ENCODE measurements at places on chromosomes 6 and 20.

DNA sequence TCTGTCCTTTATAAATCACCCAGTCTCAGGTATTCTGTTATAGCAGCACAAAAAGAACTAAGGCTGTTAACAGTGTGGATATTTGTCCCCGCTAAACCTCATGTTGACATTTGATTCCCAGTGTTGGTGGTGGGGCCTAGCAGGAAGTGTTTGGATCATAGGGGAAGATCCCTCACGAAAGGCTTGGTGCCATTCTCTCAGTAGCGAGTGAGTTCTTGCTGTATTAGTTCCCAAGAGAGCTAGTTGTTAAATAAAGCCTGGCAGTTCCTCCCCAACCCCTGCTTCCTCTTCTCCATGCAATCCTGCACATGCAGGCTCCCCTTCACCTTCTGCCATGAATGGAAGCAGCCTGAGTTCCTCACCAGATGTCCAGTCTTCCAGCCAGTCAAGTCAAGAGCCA lies 29.8 kb upstream of the ERVFRD-1 start:
- no peak for DNase-seq

GRCh38 chr6:44701038-44701636 lies 313.6 kb downstream of the CDC5L start:
- no peak for DNase-seq

DNA sequence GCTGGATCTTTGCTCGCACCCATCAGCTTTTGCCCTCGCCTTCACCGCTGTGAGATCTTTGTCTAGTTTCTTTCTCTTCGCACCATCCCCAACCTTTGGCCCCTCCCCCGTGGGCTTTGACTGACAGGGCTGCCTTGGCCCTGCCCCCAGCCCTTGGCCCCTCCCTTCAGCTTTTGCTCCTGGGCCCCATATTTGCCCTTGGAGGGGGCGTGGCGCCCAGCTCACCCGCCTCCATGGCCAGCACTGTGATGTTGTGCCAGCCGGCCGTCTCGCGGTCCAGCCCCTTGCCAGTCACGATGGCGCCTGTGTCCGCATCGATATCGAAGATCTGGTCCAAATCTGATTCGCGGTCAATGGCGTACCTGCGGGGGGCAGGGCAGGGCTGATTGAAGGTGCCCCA lies 81.1 kb downstream of the CD40 start:
- no peak for DNase-seq

DNA sequence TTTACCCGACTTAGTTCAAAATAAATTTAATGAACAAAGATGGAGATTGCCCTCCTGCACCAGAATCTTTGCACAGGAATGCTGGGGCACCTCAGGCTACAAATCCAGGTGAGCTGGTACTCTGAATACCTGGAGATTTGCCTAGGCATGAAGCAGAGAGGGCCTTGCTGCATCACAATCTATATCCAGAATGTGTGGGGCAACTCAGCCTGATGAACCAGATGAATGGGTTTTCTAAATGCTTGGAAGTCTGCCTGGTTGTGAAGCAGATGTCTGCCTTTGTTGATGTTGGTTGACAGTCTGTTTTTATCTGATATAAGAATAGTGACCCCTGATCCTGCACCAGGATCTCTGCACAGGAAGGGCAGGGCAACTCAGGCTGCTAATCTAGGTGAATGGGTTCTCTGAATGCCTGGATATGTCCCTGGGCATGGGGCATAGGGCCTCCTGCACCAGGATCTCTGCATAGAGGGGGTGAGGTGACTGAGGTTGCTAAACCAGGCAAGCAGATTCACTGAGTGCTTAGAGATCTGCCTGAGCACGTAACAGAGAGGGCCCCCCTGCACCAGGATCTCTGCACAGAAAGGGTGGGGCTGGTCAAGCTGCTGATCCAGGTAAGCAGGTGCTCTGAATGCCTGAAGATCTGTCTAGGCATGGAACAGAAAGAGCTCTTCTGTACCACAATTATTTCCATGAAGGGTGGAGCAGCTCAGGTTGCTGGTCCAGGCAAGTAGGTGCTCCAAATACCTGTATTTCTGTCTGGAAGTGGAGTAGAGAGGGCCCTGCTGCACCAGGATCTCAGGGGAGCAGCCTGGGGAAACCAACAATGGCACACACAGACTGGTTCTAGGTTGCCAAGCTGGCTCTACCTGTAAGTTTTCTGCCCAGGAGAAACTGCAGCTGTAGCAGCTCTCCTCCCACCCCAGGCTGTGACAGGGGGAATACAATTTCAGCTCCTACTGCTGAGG lies 437.5 kb downstream of the MMUT start:
- DNase-seq, result no peak

GRCh38 chr6:91081452-91082067 lies 494.7 kb upstream of the MAP3K7 start:
- no peak for DNase-seq
